Stimulated activated CD8-positive, alpha-beta memory T cell treated with anti-CD3 and anti-CD28 coated beads, Interleukin-4, amount 100 ng/mL, for 4 hours (primary cell): ENCODE measurements at places on chromosomes 6 and 20.

- DNase-seq, result no peak
These were observed 87.0 kb upstream of the DST start for GRCh38 chr6:56729719-56730118.

GRCh38 chr6:117919275-117919674, 12.2 kb downstream of the SLC35F1 start:
- no peak for DNase-seq

DNA sequence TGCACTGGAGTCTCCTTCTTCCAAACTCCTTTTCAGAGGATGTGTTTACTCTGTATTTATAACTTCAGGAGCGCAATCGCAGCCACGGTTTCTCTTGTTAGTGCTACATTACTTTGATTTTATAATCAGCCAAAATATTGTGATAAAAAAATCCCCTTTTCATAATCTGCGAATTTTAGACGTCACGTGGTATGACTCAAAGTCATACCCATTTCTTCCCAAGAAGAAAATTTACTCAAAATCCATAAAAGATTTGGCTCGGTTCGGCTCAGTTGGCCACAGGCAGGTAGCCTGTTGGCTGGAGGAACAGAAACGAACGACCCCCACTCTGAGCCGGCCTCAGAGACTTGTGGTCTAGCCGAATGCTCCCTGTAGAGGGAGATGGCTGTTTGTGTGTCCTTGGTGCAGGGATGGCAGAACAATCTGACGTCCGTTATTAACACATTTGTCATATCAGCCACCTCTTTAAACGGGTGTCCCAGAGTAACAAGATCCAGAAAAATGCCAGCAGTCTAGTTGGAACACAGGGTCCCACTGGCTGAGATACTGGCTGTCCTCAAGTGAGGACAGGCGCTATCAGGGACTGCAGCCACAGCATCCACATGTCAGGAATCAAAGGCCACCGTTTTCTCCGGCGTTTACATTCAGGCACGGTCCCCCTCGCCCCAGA, 247.6 kb downstream of the DLL1 start:
- no peak for DNase-seq

GRCh38 chr6:6772751-6773150, 184.2 kb downstream of the LY86 start:
- DNase-seq, result no peak

- DNase-seq, result no peak
These were observed 33.8 kb downstream of the KPNA5 start for GRCh38 chr6:116714761-116715160.

GRCh38 chr6:12083763-12084162, 71.7 kb downstream of the HIVEP1 start:
- DNase-seq, result no peak
